ENCODE measurements at places on chromosomes 1 and 21. TPM values are rescaled to one million over a fixed set of nuclear protein-coding genes. Genes with fewer than 3 reads are reported as not detected.

The DNAI4 gene
- 7.7 TPM for polyA plus RNA-seq

The OPRD1 gene
- 0.27 TPM for polyA plus RNA-seq

The LMNA gene
- 74.4 TPM for polyA plus RNA-seq

The HES3 gene
- polyA plus RNA-seq = not detected

The SLC16A4 gene
- 8.0 TPM for polyA plus RNA-seq

The FMO4 gene
- 15.0 TPM for polyA plus RNA-seq

The OR2L13 gene
- not detected for polyA plus RNA-seq

The FCRLB gene
- polyA plus RNA-seq = 0.25 TPM

The RIIAD1 gene
- polyA plus RNA-seq = 1.9 TPM

The ACTA1 gene
- polyA plus RNA-seq = 1.0 TPM

The IRF6 gene
- 23.6 TPM for polyA plus RNA-seq

The NCDN gene
- polyA plus RNA-seq = 18.3 TPM
